Stimulated activated CD4-positive, alpha-beta T cell treated with anti-CD3 and anti-CD28 coated beads, Interleukin-1b, Interleukin-23, amount 100 ng/mL, for 1 hour (primary cell): ENCODE measurements at places on chromosomes 2 and 18.

DNA sequence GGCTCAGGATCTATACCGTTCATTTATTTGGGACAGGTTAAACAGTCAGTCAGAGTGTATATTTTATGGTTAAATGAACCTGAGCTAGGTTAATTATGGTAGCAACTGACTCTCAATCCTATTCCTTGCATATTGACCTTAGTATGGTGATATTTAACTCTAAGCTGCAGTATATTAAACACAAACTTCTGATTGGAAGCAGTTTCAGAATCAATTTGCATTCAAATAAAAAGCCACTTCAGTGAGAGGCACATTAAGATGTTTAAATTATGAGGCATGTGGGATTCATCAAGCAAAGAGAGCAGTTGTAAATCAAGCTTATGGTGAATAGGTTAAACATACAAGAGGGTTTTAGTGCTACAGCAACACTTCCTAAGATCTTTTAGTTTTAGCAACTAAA is 40.4 kb downstream of the FRZB start:
- no peak for DNase-seq

DNA sequence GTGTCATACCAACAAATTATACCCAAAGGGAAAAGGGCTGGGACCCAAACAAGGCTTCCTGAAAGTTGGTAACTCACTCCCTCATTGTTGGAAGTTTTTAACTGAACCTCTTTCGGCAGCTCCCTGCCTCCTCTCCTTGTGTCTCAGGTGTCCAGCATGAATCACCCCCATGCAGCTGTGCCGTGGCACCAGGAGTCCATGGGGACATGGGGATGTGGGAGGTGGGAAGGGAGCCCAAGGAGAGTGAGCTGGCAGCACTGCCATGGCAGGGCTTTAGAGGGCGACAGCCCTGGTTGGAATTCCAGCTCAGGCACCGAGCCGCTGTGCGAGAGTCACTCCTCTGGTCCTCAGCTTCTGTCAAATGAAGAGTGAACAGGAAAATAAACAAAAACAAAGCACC is 12.5 kb upstream of the GYPC start:
- no peak for DNase-seq

GRCh38 chr18:57837917-57838548 is 34.9 kb upstream of the ATP8B1 start:
- DNase-seq: no peak

- no peak for DNase-seq
These were observed 980 bp upstream of the RNPEPL1 start for GRCh38 chr2:240567137-240567871.
